D721Med (cell line): ENCODE measurements at places on chromosomes 3 and 15.

DNA sequence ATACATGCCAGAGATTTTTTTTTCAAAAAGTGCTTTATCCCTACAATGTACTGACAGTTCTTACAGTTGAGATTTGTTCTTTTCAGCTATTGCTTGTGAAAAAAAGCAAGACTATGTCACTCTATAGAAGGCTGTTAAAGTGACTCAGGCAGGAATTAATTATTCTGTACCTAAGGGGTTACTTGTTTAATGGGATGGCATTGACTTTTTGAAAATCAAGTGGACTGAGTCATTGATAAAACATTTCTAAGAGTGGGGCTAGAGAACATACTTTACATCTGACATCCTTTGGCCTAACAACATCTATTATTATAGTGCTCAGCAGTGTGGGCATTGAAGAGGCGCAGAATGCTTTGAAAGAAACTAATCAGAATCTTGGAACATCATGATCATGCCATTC is 34.3 kb downstream of the INTS14 start:
- no peak for DNase-seq

DNA sequence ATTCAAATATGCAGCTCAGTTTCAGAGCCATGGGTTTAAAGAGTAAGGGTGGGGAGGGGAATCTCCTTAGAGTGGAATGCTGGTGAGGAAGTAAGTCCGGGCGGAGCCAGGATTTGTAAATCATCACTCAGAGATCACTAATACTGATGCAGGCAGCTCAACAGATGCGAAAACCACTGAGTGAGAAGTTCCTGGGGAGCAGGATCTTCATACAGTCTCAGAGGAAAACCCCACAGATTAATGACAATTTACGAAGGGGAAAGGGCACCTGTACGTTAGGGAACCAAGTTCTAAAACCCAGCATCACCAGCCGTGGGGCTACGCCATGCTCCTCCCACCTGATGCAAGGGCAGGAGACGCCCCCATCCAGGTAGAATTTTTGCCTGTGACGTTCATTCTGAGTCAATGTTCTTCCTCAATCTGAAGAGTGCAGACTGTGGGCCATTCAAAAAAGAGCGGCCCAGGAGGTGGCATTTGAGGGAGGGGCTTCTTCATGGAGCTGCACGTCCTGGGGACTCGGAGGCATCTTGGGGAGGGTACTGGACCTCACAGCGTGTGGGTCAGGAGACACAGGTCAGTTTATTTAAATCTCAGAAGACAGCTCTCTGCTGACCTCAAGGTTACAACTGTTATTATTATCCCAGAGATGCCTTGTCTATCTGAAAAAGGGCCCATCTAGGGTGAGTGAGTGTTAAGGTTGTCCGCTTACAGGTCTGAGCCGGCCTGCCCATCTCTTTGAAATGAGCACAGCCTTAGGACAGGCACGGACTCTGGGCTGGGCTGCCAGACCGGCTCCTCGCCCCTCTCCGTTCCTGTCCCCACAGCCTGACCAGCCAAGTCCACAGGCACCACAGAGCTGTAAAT is 228.0 kb downstream of the XXYLT1 start:
- no peak for DNase-seq

DNA sequence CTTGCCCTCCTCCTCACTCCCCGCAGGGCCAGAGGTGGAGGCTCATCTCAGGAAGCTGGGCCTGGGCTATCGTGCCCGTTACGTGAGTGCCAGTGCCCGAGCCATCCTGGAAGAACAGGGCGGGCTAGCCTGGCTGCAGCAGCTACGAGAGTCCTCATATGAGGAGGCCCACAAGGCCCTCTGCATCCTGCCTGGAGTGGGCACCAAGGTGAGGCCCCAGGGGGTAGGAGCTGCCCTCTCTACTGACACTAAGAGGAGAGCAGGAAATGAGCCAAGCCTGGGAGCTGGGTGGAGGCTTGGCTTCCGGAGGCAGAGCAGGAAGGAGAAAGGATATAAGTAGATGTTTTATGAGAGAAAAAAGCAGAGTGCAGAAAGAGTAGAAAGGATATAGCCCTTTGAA is 4.9 kb downstream of the OGG1 start:
- no peak for DNase-seq

GRCh38 chr15:31171731-31172130 is 70.2 kb upstream of the TRPM1 start:
- no peak for DNase-seq

- DNase-seq: no peak
Measured at GRCh38 chr15:85162237-85162636, 180.6 kb downstream of the PDE8A start.

DNA sequence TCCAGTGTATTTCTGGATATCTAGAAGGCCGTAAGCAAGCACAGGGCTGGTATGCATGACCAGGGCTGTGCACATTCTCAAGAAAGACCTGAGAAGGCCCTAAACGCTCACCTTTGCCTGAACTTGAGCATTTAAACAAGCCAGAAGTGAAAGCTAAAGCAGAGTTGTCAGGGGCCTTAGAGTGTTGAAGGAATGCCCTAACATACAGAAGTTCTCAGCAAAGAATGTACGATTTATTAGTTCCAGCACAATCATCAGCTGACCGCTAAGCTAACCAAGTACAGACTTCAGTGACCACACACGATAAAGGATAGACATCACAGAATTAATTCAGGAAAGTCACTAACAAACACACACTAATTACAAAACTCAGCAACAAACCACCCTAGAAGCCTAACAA is 8.7 kb downstream of the HLTF start:
- no peak for DNase-seq

- peak; percentile 83 for DNase-seq
Measured at GRCh38 chr15:78540141-78540870, at the start of gene PSMA4. Gene PSMA4, plus strand, starts transcription at chr15:78540444. Its CDS starts 1,484 bp downstream, at chr15:78541928.

GRCh38 chr15:37979671-37980409 is 45.4 kb downstream of the TMCO5A start:
- DNase-seq: no peak

GRCh38 chr3:123523023-123523412 is 61.8 kb downstream of the HACD2 start:
- DNase-seq: no peak

DNA sequence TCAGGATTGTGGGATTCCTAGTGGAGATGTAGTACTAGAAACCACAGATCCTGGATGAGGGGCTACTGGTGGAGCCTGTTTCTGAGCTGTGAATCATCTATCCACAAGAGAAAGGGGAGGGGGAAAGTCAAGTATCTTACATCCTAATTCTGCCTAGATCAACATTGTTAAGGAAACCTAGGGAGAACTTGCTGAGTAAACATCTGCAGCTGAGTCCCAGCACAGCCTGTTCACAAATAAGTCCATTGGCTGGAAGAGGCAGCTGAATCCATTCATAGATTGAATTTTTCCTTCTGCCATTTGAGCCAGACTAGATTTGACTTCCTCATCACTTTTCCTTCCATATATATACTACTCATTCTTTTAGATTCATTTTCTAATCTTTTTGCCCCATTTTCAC is 460.5 kb downstream of the TUSC7 start:
- no peak for DNase-seq

DNA sequence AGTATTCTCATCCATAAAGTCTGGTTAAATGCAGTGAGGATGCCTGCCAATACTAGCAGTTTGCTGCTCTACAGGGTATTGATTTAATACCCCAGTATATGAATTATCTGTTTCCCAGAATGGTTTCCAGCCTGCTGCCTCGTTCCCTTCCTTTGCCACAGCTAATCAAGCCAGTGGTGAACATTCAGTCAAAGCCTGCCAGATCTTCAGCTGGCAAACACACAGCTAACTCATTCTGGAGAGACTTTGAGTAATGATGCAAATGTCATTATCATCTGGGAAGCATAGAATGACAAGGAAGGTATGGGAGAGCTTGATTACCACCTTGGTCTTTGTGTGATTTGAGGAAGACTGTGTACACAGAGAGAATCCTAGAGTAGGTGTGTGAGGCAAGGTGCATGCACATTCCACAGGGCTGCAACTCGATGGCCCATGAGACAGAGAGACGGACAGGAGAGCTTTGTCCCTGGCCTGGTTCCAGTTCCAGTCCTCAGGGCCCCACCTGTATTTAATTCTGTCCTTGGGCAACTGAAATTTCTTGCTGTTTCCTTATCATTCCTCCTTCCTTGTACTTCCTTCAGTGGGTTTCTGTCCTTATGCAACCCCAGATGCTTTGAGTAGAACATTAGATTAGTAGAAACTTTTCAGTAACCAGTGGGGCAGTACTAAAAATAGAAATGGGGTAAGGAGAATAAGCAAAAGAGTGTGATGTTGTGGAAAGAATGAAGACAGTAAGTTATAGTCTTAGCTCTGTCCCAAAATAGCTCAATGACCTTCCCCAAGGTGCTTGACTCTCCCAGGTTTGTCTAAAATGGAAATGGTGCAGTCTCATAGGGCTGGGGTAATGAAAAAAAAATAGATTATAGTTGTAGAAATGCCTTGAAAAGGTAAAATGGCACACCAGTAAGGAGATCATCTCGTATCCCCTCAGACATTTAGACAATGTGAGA is 72.5 kb downstream of the MITF start:
- no peak for DNase-seq

DNA sequence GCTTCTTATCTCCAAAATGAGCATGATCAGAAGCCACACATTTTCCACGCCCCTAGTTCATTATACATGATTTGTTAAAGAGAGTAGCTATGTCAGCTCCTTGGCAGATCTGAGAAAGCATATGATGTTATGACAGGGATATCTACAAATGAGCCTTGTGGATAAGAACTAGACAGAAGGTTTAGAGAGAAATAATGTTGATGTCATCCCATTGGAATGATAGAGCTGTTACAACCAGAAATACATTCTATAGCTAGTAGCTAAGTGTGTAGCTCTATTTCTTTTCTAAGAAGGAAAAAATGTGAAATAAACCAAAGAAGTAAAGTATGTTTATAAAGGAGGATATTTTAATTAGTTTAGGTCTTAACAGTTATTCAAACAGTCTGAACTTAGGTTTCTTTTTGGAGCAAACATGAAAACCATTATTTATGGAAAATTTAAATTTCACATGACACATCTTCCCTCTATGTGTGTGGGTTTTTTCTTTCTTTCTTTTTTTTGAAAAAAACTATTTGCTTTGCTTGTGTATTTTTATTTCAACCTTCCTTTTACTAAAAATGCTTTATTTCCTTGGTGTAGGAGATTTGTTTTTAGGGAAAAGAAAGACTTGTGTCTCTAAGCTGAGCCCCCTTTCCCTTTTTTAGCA is 167.7 kb downstream of the GHSR start:
- DNase-seq: no peak

- DNase-seq: no peak
Measured at GRCh38 chr3:66812741-66813140, 185.4 kb upstream of the KBTBD8 start.

DNA sequence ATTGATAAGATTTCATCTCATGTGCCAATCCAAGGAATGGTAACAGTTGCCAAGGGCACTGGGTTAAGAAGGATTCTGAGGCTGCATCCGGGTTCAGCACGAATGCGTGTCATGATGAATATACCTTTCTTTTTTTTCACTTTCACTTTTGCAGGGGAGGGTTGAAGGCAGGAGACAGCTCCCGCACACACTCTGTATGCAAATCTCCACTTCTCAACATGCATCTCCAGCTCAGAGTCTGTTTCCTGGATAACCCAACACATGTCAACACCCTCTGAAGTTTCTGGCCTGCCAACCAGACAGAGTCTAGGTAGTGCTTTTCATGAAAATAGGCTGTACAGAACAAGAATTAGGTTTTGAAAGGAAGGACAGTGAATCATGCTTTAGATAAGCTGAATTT is 21.6 kb downstream of the B4GALT4 start:
- DNase-seq: no peak

- no peak for DNase-seq
Measured at GRCh38 chr15:28923726-28924280, 38.0 kb downstream of the APBA2 start.

- DNase-seq: no peak
Measured at GRCh38 chr15:70835415-70835814, 18.5 kb downstream of the LARP6 start.
